NCI-H146 (cell line): ENCODE measurements at places on chromosomes 5 and 9.

DNA sequence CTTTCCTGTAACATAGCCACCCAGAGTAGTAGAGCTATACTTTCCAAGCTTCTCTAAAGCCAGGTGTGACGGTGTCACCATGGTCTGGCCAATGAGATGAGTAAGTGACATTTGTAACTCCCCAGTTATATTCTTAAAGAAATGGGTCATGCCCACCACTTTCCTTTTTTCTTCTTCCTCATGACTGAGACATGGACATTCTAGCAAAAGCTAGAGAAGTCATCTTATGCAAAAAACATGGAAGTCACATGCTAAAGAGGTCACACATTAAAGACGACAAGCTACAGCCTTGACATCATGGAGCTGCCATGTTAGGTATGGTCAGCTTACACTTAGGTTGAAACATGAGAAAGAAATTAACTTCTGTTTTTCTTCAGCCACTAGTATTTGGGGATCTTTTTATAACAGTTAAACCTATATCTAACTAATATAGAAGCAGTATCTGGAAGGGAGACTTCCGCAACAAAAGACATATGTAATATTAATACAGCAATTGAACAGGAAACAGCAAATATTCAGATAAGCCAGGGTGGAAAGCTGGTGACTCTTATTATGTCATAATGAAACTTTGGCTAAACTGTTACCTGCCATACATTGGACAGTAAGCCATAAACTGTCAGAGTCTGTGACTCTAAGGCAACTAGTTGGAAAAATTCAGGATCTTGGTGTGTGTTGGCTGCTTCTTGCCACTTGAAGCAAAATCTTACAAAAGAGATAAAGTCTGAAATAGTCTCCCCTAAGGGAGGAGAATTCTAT is 54.7 kb upstream of the SNX2 start:
- DNase-seq: no peak

- no peak for DNase-seq
Measured at GRCh38 chr5:102561894-102562760, 63.3 kb upstream of the SLCO6A1 start.

DNA sequence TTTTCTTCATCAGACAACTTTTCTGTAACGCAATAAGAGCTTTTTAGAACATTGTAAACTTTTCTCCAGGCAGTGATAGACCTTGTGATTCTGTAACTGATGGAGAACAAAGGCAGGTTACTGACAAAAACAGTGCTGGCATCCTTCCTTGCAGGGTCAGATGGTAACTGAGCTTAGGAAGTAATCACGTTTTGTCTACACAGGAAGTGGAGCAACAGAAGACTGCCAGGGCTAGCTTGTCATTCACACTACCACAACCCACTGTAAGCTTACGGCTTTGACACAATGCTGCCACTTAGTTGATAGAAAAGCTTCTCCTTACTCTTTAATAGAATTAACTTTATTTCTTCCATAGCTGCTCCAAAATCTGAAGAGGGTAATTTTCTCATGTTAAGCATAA is 46.8 kb downstream of the FBN2 start:
- DNase-seq: no peak

DNA sequence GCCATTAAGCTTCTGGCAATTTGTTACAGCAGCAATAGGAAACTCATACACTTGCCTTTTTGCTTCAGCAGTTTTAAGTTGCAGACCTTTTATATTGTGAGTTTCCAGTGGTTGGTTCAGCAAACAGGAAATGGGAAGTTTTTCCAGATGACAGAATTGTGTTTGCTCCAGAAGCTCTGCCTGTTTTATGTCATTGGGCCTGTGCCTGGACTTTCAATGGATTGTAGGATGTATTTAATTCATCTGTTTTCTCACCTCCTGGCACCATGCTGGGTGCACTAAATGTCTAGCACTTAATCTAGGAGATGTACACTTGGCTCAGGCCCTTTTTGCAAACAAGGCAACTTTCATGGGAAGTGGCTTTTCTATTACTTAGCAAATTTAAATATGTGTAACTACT is 100.4 kb upstream of the CLINT1 start:
- peak; percentile 16 for DNase-seq

- no peak for DNase-seq
Measured at GRCh38 chr5:2701592-2701991, 49.9 kb downstream of the IRX2 start.

DNA sequence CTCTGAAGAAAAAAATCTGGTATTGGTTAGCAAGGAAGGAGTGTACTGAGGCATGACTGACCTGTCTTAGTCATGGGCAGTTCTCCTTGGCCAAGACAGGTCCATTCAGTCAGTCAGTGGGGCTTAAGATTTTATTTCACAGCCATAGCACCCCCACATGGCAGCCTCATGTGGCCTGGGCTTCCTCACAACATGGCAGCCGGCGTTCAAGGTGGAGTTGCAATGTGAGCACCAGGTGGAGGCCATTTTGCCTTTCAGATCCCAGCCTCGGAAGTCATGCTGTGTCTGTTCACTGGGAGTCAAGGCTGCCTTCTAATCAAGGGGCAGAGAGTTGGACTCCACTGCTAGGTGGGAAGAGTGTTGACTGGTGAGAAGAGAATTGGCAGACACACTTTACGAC is 10.3 kb upstream of the CARD19 start:
- no peak for DNase-seq

GRCh38 chr5:128085413-128085812 is 1.8 kb downstream of the SLC12A2 start:
- no peak for DNase-seq

DNA sequence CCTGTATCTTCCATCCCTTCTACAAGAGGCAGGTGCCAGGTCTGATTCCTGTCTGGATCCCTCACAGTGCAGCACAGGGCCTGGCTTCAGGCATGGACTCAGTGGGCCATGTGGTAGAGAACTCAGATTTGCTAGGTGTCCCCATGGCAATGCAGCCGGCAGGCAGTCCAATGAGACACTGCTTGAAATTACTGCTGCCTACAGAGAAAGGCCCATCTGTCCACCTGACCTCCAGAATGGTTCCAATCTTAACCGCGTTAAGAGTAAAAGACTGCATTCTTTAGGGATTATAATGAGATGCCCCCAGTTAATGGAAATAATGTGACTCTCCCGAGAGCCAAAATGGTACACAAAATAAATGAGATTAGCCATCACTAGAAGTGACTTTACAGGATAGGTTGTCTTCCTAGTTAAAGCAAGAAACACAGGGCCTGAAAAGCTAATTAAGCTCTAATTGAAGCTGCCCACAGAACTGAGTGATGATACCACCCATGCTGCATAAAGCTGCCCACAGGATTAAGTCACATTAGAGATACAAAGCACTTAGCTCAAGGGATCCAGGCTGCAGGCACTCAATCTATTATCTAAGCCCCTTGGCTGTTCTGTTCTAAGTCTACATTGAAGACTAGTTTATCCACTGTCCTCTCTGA is 11.4 kb downstream of the FAM193B start:
- no peak for DNase-seq

DNA sequence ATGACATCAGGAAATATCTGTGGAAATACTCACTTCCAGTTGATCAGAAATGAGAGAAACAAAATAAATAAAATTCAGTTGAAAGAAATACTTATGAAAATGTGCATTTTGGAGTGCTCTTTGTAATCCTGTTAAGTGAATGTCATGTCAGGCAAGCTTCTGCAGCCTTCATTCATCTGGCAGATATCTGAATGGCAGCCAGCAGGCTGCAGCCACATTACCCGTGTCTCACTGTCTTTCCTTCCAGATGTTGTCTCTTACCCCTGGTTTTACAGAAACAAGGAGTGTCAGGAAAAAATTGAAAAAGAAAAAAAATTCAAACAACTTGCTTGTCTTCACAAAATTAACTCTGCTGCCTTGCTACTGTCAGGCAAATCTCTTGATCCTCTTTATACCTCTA is 445.0 kb upstream of the RIOK2 start:
- DNase-seq: no peak

DNA sequence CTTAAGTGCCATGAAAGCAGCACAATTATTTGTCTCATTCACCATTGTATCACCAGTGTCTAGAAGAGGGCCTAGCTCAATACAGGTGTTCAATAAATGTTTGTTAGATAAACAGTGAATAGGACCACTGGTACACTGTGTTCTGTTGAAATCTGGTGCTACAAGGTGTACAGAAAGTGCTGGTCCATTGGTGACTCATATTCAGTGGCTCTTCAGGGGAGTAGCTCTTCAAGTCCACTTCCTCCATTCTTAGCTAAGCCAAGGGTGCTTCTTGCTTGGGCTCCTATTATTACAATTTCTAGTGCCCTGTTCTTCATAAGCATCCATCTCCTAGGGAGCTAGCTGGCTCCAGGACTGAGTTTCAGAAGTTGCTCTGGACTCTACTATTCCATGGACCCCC is 6.4 kb upstream of the FCHO2 start:
- no peak for DNase-seq

GRCh38 chr9:215631-216155 is 1.0 kb downstream of the DOCK8 start:
- no peak for DNase-seq

- peak; percentile 52 for DNase-seq
Measured at GRCh38 chr9:135907006-135907430, 328 bp downstream of the CAMSAP1 start.

DNA sequence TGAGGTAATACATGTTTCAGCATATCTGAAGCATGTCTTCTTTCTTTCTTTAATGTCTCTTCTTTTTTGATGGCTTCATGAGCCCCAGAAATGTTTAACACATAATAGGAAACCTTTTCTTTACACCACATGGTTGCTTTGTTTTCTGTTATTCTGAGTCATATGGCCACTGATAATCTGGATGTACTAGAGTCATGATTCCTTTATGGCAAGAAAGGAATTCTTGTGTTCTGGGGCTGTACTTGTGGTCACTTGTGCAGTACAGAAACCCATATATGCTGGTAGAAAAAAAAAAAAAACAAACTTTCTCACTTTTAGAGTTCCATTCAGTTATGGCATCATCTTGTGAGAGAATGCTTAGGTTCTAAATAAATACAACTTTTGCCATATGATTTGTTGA is 1669.3 kb upstream of the CDH9 start:
- no peak for DNase-seq

DNA sequence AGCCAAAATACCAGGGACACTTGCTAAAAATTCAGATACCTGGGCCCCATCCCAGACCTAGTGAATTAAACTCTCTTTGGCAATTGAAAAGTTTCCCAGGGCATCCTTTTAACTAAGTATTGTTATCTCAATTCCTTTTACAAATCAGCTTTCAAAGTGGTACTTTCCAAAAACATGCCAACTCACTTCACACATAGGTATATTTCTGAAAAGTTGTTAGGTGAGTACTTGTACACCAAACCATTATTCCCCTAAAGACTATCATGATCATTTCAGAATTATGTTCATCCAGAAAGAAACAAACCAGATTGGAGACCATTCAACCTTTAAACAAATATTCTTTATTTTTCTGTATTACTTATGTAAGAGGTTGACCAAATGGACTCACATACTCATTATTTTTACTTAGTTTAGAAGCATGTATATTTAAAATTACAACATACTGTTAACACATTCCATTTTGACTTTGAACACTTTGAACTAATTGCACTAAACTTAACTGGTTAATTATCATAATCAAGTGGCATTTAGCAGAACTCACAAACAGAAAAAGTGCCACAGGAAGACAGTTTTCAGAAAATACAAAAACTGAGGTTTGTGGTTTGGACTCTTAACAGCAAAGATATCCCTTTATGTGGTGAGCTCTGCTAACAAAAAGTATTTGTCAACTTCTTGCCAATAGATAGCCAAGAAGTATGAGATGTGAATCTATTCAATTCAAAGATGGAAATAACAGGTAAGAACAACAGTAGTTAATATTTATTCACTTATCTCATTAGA is 40.7 kb downstream of the KIAA0825 start:
- no peak for DNase-seq

- no peak for DNase-seq
Measured at GRCh38 chr9:124409410-124409809, 5.8 kb downstream of the PSMB7 start.

DNA sequence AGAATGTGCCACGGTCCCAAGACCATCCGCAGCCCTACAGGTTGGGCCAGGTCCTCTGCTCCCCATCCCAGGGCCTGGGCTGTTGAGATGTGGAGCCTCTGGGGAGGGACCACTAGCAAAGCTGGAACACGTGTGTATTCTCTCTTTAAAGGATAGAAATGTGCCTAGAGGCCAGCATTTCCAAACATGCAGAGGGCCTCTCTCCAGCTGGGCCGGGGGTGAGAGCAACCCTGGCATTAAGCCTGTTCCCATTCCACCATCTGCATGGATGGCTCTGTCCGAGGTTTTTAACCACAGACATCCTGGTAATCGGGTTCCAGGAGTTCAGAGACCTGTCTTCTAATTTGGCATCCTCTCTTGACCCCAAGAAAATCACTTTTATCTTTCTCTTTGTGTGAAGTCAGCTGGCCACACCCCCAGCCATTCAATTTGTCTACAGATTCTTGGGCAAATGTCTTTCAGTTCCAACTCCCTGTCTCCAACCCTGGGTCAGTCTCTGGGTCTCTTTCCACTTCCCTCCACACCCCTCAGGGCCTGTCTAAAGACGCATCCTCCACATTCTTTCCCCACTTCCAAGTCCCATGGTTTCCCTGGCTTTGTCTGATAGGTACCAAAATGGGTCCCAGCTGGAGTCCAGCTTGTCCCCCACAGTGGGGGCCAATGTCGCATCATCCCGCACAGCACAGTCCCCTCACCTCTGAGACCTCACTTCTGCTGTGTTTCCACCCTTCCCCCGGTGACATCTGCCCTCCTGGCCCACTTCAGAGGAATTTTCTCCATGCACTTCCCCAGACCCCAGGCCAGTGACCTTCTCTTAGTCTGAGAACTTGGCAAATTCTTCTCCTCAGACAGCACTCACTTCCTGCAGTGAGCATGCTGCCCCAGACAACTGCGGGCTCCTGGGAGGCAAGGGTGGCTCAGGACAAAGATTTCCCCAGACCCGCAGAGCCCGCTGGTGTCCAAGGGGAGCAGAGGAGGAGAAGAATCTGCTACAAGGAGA is 56.8 kb downstream of the PTPDC1 start:
- no peak for DNase-seq

DNA sequence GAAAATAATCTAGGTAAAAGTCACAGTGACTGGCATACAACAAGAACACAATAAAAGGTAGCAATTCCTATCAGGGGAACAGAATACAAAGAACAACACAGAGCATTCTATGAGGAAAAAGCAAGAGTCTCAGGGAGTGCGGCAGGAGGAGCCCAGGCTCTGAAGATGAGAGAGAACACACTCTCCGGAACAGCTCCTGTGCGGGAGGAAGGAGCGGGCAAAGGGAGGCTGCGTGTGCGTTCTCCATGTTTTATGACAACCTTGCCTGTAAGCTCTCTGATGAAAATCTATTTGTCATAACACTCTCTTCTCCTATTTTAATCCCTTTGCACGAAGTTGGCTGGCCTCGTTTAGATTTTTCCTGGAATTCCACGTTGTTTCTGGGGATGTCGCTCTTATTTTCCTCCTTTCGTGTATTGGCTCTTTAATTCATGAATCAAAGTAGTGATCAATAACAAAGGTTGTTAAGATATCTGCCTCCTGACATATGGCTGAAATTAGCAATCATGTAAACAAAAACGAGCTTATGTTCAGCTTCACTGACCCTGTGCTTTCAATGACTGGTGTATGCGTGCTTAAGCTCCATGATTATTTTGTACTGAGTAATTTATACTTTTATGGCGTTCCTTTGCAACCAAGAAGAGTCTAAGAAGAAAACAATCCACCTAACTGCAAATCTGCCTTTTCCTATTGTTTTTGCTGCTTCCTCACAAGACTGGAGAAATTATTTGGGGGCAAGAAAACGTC is 109.5 kb downstream of the MYO10 start:
- no peak for DNase-seq
